ENCODE measurements at places on chromosomes 7 and 10.

DNA sequence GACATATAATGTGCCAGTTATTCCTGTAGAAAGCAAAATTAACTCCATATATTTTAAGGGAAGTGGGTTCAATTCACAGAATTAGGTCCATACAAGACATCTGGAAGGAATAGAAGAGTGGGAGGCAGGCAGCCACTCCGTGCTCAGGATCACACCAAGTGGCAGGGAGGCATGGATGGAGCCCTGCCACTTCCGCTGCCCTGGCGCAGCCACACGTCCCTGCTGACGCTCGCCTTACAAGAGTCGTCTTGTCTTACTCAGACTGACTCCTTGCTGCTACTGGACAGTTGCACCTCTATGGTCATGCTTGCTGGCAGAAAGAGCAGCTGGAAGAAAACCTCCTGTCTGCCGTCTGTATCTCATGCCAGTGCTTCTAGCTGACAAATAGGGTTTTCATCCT lies 579.9 kb upstream of the POM121L12 start:
- DNase-seq = no peak

GRCh38 chr7:2709553-2710285 lies 21.7 kb downstream of the AMZ1 start:
- no peak for DNase-seq

DNA sequence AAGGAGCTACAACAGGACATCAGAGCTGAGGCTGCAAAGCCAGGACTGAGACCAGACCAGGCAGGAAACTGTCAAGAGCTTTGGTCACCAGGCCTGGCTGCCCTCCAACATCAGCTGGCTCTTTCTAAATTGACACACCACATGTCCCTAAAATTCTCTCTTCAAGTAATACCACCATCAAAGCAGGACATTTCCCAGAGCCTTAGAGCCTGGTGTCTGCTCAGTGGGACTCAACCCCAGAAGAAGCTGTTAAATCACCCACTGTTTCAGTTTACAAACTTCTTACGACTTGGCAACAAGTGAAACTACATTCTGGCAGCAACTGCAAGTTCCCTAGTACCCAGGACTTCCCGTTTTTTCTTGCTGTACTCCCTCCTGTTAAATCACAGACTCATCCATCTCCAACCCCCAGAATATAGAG lies 3.8 kb upstream of the IL6 start:
- DNase-seq = no peak

GRCh38 chr10:70815504-70816219 lies at the start of gene SGPL1:
Gene SGPL1 (plus strand): TSS chr10:70815948. CDS start chr10:70816854, 906 bp downstream.
- peak; percentile 46 for DNase-seq

DNA sequence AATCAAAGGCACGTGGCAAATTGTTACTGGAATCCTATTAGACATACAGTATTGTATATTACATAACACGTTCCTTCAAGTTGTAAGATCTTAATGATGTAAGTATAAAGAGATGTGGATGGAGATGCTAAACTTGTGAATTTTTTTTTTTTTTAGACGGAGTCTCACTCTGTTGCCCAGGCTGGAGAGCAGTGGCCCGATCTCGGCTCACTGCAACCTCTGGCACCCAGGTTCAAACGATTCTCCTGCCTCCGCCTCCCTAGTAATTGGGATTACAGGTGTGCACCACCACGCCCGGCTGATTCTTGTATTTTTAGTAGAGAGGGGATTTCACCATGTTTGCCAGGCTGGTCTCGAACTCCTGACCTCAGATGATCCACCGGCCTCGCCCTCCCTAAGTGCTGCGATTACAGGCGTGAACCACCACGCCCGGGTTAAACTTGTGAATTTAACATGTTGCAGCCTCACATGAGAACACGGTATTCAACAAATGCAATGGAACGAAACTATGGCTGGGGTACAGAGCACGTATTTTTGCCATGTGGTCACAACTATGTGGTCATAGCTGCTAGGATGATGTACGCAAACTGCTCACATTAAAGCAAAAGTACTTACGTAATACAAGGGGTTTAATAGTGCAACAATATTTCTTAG lies 818 bp upstream of the SUPV3L1 start:
- DNase-seq = no peak

GRCh38 chr7:157394246-157395191 lies 57.7 kb downstream of the DNAJB6 start:
- no peak for DNase-seq

DNA sequence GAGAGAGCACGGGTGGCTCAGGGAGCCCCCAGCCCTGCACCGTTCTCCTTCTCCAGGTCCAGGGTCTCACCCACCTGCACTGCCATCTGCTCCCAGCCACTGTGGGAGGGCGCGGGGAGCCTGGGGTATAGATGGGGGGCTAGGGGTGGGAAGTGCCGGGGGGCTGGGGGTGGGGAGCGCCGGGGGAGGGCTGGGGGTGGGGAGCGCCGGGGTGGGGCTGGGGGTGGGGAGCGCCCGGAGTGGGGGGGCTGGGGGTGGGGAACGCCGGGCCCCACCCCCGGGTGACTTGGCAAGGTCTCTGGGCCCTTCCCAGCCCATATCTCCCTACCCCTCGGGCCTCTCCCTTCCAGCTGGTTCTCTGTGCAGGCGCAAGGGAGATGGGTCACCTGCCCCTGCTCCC lies at the start of gene GRIFIN:
TSS of gene GRIFIN (minus strand) at position 101 of the 400 bp plus-strand sequence. CDS start at position 86, 15 bp downstream.
- no peak for DNase-seq
